ENCODE measurements at places on chromosomes 12 and 14.

DNA sequence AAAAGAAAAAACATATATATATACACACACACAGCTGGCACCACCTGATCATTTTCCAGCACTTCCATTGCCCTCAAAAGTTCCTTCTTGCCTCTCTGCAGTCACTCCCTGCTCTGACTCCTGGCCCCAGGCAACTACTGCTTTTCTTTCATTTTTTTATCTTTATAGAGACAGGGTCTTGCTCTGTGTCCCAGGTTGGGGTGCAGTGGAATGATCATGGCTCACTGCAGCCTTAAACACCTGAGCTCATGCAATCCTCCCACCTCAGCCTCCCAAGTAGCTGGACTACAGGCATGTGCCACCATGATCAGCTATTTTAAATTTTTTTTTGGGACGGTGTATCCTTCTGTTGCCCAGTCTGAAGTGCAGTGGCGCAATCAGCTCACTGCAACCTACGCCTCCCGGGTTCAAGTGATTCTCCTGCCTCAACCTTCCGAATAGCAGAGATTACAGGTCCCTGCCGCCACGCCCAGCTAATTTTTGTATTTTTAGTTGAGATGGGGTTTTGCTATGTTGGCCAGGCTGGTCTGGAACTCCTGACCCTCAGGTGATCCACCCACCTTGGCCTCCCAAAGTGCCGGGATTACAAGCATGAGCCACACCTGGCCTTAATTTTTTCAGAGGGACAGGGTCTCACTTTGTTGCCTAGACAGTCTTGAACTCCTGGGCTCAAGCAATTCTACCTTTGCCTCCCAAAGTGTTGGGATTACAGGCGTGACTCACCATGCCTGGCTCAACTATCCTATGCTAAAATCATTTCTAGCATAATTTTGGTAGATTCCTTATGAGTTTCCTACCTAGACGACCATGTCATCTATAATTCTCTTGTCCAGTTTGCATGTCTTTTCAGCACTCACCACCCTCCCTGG lies 7.8 kb downstream of the HSP90AA1 start:
- no peak for DNase-seq

DNA sequence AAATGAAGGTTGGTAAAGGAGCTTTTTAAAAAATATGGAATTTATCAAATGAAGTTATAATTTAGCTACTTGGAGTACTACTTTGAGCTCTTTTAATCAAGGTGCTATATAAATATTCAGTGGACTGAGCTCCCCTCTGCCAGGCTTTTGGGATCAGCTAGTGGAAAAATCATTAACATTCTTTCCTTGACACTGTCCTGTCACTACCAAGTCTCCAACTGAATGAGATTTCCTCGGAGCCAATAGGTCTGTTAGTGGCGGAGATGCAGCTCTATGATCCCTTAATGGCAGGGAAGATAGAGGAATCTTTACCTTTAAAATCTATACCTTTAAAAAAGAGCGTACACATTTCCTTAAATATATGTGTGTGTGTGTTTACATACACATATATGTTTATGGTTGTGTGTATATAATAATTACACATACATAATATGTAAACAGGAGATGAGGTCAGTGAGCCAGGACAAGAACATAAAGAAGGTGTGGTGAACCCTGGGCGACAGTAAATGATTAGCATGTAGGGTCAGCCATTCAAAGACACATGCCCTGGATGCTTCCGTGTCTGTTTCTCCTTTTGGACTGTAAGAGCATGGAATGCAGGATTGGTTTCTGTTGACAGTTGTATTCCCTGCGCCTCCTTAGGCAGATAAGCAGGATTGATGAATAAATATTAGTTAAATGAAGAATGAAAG lies 47.7 kb upstream of the ATP2A2 start:
- DNase-seq = no peak

DNA sequence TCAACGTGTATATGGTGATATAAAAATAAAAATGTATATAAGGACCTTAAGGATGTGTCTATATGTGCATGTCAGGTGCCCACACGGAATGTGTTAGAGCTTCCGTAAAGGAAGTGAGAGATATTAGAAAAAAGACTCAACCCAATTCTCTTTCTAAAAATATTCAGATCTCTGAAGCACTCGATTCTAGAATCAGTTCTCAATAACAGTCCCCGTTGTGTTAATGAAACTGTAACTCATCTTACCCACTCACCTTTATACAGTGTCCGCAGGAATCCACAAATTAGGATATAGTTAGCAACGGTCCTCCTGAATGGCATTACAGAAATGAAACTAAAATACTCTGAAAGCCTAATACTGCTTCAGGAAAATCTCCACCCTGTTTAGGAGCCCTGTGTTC lies 29.3 kb downstream of the GRIN2B start:
- no peak for DNase-seq

DNA sequence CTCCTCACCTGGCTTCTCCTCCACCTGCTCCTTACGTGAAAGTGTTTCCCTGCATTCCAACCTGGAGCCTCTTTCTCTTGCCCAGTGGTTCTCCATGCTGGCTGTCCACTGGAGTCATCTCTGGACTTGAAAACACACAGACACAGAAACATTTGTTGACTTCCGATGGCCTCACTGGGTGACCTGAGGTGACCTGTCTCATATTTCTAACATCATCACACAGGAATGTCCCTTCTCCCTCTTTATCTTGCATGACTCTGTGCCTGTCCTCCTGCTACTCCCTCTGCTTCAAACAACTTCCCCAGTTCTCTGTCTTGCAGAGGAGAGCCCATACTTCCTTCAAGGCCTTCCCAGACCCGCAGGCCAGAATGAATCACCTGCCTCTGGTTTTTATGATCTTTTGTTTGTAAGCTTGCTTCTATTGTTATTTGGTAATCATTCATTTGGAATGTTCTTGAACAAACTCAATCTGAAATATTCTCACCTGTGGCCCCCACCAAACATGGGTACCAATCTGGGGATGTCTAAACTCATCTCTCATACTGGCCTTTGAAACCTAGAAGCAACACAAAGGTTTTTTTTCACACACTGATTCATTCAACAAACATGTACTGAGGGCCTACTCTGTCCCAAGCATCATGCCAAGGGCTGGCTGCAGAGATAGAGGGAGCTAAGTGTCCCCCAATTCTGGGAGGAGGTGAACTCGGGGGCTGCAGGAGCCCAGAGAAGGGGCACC lies 9.7 kb upstream of the RIN3 start:
- DNase-seq = no peak

DNA sequence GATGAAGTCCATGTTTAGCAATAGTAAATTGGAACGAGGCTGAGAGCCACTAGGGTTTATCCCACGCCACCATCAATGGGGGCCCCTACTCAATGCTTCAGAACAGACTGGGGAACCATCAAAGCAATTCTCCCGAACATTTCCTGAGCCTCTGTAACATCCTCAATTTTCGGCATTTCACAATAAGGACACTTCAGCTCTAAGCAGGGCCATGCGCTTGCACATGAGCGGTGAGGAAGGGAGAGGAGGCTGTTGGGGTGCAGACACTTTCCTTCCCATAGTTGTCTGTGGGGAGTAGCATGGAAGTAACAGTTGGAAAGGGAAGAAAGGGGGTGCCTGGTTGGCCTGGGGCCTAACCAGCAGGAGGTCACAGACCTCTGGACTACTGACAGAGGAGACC lies 129.9 kb upstream of the PRMT8 start:
- DNase-seq = no peak

- peak; percentile 68 for DNase-seq
Observed at GRCh38 chr14:106879241-106879640, 1352.9 kb downstream of the TMEM121 start.

GRCh38 chr14:93655078-93655750 lies 133.1 kb downstream of the PRIMA1 start:
- DNase-seq = peak; percentile 49

- DNase-seq = no peak
Observed at GRCh38 chr14:75280291-75280830, 1.7 kb downstream of the FOS start.

GRCh38 chr12:50637870-50638481 lies 125.9 kb upstream of the ATF1 start:
- no peak for DNase-seq

DNA sequence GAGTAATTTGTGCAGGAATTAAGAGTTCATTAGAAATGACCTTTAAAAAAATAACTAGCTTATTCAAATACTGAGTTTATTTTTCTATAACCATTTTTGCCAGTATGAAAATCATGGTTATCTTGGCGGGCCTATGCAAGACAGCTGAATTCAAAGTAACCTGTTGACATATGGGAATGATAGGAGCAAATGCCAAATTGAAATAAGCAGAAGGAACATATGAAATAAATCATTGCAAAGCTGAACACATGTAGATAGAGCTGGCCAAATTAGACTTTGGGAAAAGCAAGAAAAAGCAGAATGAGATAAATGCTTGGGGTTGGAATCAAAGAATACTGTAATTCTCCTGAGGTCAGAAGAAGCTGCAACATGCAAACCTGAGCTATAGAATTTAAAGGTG lies 372.5 kb downstream of the ADAMTS20 start:
- no peak for DNase-seq

GRCh38 chr12:118398940-118399339 lies 22.6 kb downstream of the SUDS3 start:
- no peak for DNase-seq

GRCh38 chr12:114221136-114221833 lies 184.7 kb downstream of the TBX5 start:
- DNase-seq = no peak

DNA sequence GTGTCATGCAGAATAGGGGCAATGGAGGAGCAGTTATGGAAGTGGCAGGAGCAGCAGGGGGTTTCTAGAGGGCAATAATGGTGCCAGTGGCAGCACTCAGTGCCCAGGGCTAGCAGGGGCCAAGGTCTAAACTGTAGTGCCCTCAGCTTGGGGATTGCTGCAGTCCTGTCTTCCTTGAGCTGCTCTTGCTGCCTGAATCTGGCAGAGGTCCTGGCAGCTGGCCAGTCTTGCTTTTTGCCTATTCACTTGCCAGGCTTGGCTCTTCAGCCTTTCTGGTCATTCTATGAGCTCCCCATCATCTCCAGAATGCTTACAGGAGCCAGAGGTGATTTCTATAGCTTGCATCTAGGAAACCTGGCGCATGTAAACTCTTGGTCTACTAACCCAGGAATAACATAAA lies 72.0 kb downstream of the SUDS3 start:
- DNase-seq = no peak

- DNase-seq = no peak
Observed at GRCh38 chr14:101813171-101813759, 51.8 kb downstream of the PPP2R5C start.

DNA sequence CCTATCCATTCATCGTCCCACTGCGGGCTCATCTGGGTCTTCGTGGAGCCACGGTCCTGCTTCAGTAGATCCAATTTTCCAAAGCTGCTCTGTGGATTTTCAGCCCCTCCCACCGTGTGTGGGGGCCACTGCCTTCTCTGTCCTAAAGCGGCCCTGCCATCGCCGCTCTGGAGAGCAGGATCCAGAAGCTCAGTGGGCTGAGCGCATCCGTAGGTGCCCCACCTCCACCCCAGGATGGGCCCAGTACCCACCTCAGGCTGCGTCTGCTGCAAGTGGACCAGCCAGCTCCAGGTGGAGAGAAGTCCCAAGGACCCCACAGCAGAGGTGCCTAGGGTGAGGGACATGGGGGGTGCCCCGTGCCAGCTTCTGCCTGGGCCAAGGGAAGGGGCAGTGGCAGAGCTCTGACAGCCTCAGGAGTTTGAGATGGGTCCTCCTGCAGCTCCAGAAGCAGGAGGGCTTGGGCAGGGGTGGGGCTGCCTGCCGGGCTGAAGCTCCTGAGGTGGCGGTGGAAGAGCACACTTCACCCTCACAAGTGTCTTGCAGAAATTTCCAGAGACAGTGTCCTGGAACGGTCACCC lies 148.1 kb upstream of the C14orf180 start:
- no peak for DNase-seq

GRCh38 chr12:57813971-57814772 lies 4.4 kb downstream of the AVIL start:
- no peak for DNase-seq

DNA sequence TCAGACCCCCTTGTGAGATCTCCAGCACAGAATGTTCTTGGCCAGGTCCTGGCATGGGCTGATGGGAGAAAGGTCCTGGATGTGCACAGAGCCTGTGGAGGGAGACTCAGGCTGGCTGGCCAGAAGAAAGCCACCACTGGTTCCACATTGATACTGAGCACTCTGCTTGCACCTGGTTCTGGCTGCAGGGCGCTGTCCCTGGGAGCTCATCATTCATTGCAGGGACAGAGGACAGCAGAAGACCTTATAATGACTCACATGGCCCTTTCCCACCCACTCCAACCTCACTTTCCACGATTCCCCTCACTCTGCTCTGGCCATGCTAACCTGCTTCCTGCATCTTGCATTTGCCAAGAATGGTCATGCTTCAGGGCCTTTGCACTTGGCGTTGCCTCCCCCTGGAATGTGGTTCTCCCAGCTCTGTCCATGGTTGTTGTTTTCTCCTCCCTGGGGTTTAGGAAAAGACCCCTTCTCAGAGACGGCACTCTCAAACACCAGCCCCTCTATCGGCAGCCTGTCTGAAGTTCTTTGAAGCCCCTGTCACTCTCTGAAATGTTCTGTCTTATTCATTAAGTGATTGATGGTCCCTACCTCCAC lies 10.3 kb downstream of the KRT7 start:
- peak; percentile 53 for DNase-seq

- no peak for DNase-seq
Observed at GRCh38 chr12:11870041-11870451, 200.7 kb upstream of the BCL2L14 start.

DNA sequence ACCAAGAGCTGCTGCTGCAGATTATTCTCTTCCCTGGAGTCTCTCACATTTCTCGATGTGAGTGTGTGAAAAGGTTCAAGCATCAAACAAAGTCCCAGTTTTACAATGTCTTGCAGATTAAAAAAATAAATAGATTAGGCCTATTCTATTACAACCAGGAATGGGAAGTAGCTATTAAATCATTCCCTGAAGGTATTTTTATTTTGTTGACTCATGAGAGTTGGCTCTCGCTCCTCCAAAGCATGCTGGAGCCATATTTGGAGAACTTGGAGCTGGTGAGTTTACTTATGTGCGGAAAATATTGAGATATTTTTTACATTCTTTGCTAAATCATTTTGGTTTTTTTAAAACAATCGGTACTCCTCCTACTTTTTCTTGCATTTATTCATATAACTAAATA lies 572.3 kb downstream of the ETNK1 start:
- DNase-seq = no peak

- peak; percentile 15 for DNase-seq
Observed at GRCh38 chr12:80763874-80764273, 47.2 kb downstream of the MYF5 start.

- no peak for DNase-seq
Observed at GRCh38 chr12:42691991-42692557, 102.5 kb upstream of the PRICKLE1 start.

- no peak for DNase-seq
Observed at GRCh38 chr12:78636231-78636855, 228.2 kb upstream of the SYT1 start.

DNA sequence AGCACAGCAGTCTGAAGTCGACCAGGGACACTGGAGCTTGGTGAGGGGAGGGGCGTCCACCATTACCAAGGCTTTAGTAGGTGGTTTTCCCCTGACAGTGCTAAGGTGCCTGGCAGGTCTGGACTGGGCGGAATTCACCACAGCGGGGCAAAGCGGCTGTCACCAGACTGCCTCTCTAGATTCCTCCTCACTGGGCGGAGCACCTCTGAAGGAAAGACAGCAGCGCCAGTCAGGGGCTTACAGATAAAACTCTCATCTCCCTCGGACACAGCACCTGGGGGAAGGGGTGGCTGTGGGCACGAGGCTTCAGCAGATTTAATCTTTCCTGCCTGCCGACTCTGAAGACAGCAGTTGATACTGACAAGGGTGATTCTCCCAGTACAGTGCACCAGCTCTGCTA lies 39.1 kb downstream of the DDHD1 start:
- no peak for DNase-seq

- no peak for DNase-seq
Observed at GRCh38 chr12:26719852-26720251, 113.1 kb downstream of the ITPR2 start.

GRCh38 chr12:48351022-48351708 lies 446 bp upstream of the ZNF641 start:
- DNase-seq = no peak
